Stimulated activated CD4-positive, alpha-beta T cell treated with anti-CD3 and anti-CD28 coated beads, Interleukin-15, amount 100 ng/mL, for 1 hour (primary cell): ENCODE measurements at places on chromosomes 16 and 17.

DNA sequence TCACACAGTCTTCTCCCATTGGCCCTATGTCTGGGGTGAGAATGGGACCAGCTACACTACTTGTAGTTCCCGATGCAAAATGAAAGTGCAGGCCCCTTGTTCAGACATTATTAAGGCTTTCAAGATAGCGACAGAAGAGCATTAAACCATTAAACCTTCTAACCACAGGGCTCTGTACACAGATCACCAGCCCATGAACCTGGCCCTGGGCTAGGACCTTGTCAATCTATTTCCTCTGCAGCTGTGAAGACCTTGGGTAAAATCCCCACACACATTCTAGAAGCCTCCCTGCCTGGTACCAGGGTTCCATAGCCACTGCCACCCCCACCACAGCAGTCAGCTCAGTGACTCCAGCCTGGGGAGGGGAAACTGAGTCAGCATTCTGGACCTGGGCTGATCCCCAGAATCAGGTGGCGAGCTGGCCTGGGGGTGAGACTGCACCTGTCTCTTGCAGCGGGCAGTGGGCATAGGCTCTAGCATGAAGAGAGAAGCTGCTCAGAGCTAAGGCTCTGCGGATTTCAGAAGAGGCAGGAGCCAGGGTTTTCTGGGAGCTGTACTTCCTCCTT is 119.7 kb upstream of the LHX1 start:
- no peak for DNase-seq

DNA sequence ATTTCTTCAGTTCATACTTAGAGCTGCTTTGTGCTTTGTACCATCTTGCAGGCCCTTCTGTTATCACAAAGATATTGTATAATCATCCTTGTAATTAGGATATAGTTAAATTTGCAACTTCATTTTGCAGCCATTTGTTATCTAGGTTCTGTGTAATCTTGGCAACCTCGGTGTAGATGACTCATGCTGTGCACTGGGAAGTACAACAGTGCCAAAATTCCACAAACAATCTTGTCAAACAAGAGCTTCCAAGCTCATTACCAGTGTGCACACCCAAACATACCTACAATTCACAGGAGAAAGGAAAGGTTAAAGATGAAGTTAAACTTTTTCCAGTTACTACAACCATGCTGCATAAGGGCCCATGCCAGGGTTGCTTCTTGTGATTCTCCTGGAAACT is 1231.8 kb downstream of the CDH11 start:
- no peak for DNase-seq

DNA sequence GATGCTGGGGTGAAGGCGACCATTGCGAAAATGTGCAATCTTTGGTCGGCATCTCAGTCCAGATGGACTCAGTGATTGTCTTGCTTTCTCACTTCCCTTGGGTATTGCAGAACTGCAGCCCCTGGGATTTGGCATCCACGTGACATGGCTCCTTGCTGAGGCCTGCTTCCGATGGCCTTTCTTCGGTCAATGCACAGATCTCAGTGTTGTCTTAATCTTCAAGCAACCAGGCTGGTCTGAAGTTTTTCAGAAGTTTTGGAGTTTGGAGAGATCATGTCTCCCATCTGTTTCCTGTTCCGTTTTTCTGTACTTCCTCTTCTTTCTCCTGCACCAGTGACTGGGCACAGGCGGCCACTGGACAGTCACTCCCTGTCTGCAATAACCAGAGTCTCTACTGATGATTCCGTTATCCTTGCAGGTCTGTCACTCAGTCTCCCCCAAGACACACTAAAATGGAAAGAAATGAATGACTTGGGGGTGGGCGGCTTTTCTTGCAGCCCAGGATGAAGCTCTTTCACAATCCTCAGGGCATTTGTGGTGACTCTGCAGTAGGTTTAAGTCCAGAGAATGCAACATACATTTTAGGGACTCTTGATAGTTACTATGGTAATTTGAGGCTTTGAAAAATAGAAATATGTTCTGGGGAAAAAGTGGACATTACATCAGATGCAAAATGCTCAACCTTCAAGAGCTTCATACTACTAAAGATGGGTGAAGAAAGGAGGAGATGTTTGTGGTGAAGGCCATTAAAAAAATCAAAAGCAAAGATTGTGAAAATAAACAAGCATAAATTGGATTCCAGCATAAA is 106.3 kb upstream of the ZFHX3 start:
- no peak for DNase-seq

DNA sequence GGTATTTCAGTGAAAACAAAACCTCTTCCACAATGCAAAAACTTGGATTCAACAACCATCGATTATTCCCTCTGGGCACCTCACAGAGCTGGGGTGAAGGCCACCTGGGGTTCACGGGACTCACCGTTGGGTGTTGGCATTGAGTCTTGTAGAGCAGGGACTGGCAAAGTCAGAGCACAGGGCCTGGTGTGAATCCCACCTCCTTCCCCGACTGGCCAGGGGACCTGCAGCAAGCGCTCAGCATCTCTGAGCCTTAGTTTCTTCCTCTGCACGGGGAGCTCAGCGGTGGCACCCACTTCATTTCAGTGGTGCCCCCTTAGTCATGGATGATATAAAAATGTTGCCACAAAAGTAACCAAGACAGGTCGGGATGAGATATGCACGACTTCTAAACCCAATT is 100.4 kb downstream of the METRNL start:
- DNase-seq = no peak

GRCh38 chr16:10708969-10709368 is 14.2 kb upstream of the TEKT5 start:
- no peak for DNase-seq

DNA sequence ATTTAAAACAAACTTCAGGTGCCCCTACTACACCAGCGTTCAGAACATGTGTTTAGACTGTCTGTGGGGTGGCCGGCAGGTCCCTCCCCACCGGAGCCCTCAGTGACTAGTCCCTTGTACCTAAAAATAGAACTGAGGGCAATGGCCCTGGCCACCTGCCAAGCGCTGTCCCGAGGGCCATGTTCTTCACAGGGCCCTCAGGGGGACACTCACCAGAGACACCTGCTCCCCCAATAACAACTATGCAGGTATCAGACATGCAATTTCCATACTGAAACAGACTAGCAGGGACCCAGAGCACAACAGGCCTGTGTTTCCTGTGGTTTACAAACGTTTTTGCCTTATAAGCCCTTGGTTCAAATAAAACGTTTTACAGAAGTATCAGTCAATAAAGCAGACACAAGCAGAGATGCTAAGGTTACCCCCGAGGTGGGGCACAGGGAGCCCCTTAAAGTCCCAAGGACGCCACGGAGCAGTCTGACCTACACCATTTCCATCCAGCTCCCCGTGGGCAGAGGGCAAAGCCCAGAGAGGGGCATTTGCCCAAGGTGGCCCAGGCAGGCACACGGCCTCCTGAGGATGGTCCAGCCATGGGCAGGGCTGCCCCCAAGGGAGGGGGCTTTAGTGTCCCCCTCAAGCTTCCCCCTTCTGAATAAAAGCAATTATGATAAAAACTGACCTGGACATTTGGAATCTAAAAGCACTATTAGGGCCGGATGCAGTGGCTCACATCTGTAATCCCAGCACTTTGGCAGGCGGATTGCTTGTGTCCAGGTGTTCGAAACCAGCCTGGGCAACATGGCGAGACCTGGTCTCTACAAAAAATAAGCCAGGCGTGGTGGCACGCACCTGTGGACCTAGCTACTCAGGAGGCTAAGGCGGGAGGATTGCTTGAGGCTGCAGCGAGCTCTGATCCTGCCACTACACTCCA is 896 bp upstream of the MYLK3 start:
- no peak for DNase-seq

DNA sequence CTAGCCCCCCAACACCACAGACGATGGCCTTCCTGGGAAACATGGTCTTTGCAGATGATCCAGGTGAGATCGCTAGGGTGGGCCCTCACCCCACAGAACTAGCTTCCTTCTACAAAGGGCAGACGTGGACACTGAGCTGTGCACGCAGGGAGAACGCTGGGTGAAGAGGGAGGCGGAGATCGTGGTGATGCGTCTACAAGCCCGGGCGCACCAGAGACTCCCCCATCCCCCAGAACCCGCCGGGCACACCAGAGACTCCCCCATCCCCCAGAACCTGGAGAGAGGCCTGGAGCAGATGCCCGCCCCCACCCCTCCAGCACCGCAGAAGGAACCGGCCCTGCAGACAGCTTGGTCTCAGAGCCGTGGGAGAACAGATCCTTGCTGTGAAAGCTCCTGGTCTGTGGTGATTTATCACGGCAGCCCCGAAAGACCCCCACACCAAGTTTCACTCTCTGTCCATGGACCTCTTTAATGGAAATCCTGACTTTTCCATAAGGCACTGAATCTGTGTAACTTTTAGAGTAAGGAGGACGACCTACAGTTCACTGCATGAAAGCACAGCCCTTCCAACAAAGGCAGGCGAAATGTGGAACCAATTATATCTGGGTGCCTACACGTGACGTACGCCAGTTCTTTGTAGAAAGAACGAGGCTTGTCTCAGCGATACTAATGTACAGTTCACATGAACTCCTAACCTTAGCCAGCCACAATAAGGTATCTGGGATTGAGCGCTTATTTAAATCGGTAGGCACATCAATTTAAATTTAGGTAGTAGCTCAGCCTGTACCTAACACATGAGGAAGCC is 88.5 kb downstream of the ANKRD11 start:
- DNase-seq = no peak

DNA sequence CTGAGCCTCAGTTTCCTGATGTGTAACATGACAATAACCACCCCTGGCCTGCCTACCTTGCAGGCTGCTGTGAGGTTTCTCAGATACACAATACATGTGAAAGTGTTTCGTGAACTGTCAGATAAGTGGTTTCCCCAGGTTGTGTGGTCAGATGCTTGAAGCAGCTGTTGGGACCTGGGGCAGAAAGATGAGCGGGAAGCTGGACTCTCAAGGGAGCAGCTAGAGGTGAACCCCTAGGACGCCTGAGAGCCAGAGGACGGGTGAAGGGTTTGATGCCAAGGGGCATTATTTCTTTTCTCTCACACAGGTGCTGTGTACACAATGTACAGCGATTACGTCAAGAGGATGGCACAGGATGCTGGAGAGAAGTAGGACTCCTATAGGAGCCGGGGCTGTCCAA is 2.3 kb downstream of the HIGD1B start:
- no peak for DNase-seq
